ENCODE measurements at places on chromosomes 3 and 15.
A peak's percentile ranks its signal among the peaks of the same experiment; 100 is the strongest.

DNA sequence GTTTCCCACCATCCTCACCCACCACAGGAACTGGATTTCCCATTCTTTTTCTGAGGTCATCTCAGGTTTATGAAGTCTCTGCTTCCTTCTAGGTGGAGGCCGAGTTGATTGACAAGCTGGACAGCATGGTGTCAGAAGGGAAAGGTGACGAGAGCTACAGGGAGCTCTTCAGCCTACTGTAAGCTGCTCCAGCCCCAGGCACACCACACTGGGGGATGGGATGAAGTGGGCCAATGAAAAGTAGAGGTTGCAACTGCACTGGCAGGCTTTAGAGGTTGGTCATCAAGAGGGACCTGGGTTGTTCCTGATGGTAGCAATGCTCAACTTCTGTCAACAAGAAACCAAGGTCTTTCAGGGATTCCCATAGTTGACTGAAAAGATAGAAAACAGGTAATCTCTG is 55.0 kb upstream of the MANF start:
- DNase-seq = no peak

DNA sequence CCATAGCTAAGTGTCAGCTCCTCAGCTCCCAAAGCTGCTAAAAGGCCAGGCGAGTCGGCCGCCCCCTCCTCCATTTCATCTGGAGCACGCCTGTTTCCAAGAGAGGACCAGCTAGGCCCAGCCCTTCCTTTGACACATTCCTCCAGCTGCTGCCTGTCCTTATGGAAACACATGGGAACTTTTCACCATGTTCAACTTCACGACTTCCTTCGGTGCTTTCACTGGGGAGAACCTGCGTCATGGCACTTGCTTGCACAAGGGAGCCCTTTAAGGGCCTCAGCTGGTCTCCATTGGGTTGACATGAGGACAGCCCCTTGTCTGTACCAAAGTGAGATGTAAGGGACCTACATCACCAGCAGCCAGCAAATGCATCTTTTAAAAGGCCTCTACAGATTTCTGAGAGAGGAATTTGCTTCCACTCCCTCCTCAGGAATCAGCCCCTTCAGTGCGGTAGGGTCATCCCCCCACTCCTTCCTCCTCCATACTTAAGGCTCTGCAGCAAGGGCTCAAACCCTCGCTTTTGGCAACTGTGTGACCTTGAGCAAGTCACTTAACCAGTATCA is 2.1 kb downstream of the MAGI1 start:
- no peak for DNase-seq

DNA sequence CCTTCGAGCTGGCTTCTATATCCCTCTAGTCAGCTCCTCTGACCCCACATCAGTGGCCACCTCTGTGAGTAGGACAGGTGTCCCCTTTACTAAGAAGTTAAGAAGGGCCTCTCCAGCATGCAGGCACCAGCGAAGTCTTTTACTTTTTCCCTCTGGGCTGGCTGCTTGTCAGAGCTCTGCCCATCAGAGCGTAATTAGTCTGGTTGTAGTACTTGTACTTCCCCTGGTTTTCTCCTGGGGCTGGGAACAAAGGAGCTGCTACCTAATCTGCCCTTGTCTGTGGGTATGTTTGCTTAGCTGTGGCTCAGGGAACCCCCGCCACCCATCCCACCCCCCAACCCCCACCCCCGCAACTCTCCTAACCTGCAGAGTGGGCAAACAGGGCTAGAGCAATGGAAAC is 27.4 kb upstream of the ALPK3 start:
- DNase-seq = no peak

DNA sequence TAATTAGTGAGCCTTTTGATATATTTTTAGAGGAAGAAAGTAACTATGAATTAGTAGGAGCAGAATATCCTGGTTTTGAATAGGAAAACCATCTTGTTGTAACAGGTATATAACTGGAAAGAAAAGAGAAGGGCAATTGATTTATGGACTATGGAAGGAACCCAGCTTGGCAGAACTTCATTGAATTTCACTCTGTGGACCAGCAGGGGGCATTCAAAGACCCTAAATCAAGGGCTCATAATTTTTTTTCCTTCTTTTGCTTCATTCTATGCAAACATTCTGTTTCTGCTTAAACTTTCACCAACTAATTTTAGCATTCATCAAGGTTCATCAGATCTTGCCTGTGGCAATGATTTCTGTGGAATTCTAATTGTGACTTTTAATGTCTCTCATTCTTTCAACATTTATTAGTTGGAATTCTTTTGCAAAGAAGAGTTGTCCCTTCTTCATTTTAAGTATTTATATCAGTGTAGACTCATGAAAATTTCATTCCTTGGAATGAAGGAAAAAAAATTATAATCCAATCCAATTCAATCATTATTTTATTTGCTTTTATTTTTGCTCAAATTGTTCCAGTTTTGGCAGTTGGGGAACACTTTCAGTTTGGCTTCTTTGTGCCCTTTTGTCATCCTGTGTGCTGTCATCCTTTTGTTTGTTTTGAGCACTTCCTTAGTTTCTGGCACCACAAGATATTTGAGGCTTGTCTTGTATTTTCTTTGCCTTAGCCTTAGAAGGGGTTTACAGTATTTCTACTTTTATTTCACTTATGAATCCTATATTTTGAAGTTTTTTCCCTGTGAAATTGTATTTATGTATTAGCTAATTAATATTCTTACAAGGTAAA is 30.4 kb downstream of the NXPE3 start:
- DNase-seq = peak; percentile 43

- no peak for DNase-seq
These were observed 79.4 kb upstream of the CADPS start for GRCh38 chr3:62954580-62954979.

- DNase-seq = no peak
These were observed 391.9 kb upstream of the THRB start for GRCh38 chr3:24886501-24886900.

DNA sequence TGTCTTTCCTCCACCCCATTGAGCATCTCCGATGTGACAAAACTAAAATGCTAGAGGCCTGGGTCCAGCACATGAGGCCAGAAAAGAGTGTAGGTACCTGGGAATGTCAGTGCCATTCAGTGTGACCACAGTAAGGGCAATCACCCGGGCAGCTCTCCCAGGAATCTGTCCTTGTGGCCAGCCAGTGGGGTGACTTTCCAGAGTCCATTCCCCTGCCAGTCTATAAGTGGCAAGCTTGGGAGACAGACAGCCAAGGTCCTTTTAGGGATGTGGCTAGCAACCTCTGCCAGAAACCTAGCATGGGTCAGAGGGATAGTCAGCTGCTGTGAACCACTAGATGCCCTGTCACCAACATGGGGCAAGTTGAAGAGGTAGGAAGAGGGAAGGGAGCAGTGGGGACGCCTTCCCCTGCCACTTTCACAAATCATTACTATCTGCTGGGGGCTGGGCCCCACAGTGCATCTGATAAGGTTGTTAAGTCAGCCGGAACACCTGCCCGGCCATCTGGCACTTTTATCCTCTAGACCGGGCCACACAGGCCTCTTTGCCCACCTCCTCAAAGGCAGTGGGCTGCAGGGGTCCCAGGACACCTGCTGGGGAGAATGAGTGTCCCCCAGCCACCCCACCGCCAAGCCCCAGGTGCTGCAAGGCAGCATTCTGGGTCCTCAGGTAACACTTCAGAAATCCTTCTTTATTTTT is 24.8 kb upstream of the DET1 start:
- DNase-seq = no peak

GRCh38 chr3:170338690-170339340 is 18.7 kb upstream of the SKIL start:
- no peak for DNase-seq

GRCh38 chr3:39232859-39233258 is 40.5 kb upstream of the XIRP1 start:
- no peak for DNase-seq

- no peak for DNase-seq
These were observed 174.8 kb upstream of the BHLHE40 start for GRCh38 chr3:4804161-4805058.

DNA sequence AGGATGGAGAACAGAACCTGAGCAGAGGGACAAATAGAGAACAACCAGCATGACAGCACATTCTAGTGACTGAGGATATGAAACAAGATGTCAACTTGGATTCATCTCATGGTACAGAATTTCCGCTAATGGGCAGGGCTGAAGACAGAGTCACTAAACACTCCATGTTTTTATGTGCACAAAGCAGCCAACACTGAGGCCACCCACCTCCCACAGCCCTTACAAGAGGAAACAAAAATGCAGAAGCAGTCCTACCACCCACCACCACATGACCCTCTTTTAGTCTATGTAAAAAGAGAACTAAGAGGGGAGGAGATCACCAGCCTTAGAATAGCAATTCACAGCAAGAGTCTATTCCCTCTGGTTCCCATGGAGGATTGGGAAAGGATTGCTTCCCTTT is 131.4 kb upstream of the UBE2E2 start:
- no peak for DNase-seq

- no peak for DNase-seq
These were observed 14.4 kb upstream of the STRA6 start for GRCh38 chr15:74216949-74217348.

DNA sequence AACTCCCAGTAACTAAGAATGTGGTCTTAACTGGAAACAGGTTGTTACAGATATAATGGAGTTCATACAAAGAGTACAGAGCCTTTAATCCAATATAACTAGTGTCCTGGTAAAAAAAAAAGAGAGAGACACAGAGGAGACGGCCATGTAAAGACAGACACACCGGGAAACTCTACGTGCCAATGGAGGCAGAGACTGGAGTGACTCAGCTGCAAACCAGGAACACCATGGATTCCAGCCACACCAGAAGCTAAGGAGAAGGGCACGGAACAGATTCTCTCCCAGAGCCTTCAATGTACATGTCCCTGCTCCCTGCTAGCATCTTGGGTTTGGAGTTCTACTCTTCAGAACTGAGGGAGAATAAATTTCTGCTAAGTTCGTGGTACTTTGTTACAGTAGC is 4.5 kb downstream of the RNF168 start:
- peak; percentile 64 for DNase-seq

- peak; percentile 34 for DNase-seq
These were observed 258.2 kb downstream of the SLCO3A1 start for GRCh38 chr15:92111751-92112150.

DNA sequence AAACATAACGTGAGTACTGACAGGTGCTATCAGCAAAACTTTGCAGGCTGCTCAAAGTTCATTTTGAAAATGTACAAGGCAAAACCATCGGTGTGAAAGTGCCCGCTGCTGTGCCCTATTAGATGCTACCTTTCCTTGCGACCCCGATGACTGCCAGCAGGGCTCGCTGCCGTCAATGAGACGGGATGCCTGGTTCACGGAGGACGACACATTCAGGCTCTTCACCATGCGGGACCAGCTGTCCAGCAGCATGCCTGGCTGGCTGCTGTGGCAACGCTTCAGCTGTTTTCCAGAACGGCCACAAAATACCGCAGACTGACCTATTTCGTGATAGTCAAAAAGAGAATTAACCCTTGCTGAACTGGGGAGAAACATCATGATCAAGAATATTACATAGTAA is 92.7 kb upstream of the OCA2 start:
- DNase-seq = peak; percentile 90

DNA sequence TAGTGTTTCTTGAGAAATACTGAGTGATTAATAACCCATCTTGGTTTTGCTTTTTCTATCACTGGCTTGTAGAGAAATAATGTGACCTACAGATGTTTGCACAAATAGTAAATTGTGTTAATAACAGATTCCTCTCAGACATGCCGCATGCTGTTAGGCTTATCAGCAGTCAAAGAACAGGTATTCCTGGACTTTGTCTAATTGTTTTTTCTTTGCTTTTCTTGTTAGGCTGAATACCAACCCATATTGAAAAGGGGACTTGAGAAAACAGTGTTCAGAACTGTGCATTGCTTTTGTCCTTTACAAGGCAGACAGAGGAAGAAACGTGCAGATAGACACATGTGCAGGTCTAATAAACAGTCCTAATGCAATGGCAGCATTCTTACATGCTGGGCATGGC is 51.0 kb upstream of the RARB start:
- no peak for DNase-seq

- no peak for DNase-seq
These were observed 120.9 kb downstream of the ERC2 start for GRCh38 chr3:56347219-56347871.

- DNase-seq = peak; percentile 38
These were observed 60.6 kb upstream of the GOLGA8B start for GRCh38 chr15:34644061-34644460.

DNA sequence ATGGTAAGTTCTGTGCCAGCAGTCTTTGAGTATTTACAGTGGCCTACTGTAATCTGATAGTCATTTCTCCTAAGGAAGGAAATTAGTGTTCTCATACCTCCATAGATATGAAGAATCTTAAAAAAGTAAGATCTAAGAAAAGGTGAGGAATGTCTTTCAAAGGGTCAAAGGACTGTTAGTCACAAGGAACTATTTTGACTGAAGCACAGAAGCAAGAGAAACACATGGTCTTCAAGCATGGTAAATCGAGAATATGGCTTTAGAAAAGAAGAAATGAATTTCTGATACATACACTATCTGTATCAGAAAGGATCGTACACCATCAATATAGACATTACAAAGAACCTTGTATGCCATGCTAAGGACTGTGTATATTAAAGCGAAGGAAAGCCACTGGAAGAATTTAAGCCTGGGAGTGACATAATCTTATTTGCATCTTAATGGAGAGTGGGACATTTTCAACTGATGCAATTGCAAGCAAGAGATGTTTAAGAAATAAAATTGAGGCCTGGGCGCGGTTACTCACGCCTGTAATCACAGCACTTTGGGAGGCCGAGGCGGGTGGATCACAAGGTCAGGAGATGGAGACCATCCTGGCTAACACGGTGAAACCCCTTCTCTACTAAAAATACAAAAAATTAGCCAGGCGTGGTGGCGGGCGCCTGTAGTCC is 5.5 kb upstream of the ACAP2 start:
- DNase-seq = no peak

GRCh38 chr15:42788725-42789124 is 51.8 kb upstream of the CDAN1 start:
- no peak for DNase-seq

- no peak for DNase-seq
These were observed 48.5 kb downstream of the ANAPC13 start for GRCh38 chr3:134437211-134437752.

DNA sequence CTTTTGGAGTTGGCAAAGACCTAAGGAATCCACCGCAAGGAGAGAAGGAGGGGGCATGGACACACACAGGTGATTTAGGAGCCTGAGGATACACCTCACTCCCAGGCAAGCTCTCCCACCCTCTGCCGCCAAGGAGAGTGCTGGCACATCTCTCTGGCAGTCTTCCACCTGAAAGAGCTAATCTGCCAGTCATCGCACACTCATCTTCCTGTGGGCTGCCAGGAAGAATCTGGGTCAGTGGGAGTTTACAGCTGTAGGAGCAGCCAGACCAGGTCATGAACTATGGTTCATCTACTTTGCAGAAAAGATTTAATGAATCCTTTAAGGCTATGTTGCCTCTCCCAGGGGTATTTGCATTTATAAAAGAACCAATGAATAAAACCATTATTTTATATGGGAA is 170.6 kb upstream of the TSC22D2 start:
- no peak for DNase-seq

GRCh38 chr3:123595396-123596180 is 10.7 kb upstream of the HACD2 start:
- no peak for DNase-seq

- DNase-seq = no peak
These were observed 396.5 kb downstream of the FHIT start for GRCh38 chr3:60854791-60855190.
